ENCODE measurements at places on chromosomes 1 and 21.

- no peak for DNase-seq
Observed at GRCh38 chr21:40605094-40605493, 241.9 kb downstream of the DSCAM start.

DNA sequence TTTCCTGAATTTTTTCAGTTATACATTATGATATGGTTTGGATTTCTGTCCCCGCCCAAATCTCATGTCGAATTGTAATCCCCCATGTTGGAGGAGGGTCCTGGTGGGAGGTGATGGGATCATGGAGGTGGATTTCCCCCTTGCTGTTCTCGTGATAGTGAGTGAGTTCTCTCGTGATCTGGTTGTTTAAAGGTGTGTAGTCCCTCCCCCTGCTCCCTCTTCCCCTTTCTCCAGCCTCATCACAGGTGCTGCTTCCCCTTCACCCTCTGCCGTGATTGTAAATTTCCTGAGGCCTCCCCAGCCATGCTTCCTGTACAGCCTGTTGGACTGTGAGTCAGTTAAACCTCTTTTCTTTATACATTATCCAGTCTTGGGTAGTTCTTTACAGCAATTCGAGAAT is 93.2 kb upstream of the HNRNPU start:
- no peak for DNase-seq

GRCh38 chr1:210340311-210340710 is 11.6 kb downstream of the HHAT start:
- DNase-seq: no peak

- DNase-seq: no peak
Observed at GRCh38 chr1:230922620-230923019, 54.3 kb upstream of the C1orf198 start.

DNA sequence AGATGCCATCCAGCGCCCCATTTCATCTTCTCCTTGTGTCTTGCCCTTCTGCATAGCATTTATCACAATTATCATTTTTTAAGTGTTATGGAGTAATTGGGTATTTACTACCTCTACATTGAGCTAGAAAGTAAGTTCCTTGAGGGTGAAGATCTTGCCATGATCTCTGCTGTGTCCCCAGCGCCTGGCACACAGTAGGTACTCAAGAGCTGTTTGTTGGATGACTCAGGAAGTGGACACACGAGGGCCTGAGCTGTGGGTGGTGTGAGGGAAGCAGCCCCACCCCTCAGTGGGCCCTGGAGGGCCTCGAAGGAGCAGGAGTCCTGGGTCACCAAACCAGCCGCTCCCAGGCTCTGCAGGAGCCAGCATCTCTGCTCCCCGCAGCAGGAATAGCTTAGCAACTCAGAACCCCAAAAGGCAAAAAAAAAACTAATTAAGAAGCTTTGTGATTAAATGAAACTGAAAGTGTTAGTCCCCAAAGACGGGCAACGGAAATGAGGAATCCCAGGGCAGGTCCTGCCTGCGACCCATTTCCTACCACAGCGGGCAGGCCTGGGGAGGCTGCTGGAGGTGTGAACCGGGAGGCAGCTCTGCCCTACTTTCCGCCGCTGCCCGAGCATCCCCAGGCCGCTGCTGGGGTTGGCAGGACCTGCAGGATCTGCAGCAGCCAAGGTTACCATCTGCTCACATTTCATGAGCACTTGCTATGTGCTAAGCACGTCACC is 87.7 kb downstream of the LACTBL1 start:
- no peak for DNase-seq

GRCh38 chr1:200181861-200182260 is 154.4 kb downstream of the NR5A2 start:
- no peak for DNase-seq

DNA sequence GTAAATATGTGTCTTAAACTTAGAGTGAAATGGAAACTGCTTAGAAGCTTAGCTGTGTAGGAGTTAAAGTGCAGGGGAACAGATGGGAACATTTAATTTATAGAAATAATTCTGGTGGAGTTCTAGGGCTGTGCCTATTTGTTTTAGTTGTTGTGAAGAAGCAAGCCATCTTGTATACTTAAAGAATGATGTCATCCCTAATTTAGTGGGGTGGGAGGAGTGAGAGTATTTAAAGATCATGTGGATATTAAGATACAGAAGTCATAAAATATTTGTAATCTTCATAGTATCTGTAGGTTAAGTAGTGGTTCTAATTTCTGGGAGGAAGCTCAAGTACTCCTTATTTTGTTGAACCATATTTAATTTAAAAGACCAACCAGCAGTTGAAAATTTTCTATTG is 41.5 kb downstream of the BACH1 start:
- no peak for DNase-seq

DNA sequence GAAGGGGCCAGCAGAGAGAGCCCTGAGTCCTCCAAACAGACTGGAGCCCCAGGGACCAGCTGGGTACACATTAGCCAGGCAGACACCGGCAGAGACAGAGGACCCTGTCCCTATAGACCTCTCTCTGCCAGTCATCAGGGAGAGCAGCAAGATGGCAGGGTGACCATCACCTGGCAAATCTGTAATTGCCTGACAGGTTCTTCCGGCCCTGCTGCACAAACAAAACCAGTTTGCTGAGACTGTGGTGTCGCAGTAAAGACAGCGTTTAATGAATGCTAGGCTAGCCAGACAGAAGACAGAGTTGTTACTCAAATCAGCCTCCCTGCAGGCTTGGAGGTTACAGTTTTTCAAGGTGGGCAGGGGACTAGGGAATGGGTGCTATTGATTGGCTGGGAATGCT is 618.9 kb downstream of the NPHP4 start:
- no peak for DNase-seq

DNA sequence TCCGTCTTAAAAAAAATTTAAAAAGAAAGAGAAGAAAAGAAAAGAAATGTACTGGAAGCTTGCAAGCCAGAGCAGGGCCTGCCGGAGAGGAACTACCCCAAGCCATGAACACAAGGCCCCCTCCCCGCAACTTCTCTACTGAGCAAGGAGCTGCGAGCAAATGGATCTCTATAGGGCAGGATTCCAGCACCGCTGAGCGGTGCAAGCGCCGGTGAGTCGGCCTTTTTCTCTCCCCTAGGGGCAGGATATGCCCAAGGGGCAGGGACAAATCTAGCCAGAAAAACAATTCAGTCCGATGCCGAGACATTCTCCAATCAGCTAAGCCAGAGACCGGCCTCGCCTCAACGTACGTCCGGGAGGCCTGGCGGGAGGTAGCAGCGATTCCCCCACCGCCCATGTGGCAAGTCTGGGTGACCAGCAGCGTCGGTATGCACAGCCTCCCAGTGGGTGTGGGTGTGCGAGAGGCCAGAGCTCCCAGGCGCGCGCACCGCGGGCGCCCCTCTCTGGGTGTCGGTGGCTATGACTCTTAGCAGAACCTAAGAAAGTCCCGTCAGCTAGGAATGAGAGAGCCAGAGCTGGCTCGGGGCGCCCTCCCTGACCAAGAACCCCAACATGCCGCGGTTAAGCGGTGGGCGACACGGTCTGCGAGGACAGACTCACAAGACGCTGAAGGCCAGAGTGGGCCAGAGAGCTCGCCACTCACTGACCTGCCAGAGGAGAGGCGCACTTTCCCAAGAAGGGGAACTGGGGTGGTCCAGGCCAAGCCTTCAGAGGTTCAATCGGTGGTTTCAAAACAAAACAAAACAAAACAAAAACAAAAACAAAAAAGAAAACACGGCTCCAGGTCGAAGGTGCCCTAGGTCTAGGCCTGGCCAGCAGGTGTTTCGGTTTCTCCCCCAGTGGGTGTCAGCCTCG is 1.9 kb downstream of the CSMD2 start:
- no peak for DNase-seq

GRCh38 chr1:153350321-153350957 is 1.8 kb upstream of the PGLYRP4 start:
- no peak for DNase-seq

DNA sequence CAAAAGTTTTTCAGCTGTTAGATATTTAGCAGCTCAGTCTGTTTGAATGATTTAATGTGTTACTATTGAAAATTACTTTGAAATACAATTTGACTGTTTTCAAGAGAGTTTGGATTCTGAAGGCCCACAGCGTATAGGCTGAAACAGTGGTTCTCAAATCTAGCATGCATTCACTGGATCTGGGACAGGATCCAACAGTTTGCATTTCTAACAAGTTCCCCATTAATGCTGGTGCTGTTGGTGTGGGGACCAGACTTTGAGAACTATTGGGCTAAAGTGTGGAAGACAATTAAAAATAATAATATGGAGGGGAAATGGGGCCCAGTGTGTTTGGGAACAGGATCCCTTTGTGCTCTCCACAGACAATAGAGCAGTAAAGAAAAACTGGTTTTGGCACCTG is 31.9 kb downstream of the ITSN1 start:
- DNase-seq: no peak

GRCh38 chr21:31914472-31914871 is 41.7 kb downstream of the HUNK start:
- no peak for DNase-seq

DNA sequence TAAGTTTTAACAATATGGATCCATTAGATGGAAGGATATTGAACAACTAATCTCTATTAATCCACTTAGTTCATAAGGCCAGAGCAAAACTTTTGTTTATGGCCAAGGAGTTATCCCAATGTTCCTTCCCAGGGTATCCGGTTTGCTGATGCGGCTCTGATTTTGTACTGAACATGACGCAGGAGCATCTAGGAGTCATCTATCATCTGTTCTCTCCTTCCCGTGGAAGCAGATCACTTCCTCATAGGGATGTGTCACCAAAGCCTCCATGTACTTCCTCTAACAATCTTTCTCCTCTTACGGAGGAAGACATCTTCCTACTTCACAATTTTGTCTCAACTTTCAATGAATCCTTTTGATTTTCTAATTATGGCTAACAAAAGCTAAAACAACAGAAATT is 206.6 kb downstream of the APP start:
- no peak for DNase-seq

- peak; percentile 57 for DNase-seq
Observed at GRCh38 chr1:173669491-173669941, at the start of gene ANKRD45. TSS of gene ANKRD45 (minus strand) at chr1:173669851. CDS start at chr1:173659418, 10,433 bp downstream.

DNA sequence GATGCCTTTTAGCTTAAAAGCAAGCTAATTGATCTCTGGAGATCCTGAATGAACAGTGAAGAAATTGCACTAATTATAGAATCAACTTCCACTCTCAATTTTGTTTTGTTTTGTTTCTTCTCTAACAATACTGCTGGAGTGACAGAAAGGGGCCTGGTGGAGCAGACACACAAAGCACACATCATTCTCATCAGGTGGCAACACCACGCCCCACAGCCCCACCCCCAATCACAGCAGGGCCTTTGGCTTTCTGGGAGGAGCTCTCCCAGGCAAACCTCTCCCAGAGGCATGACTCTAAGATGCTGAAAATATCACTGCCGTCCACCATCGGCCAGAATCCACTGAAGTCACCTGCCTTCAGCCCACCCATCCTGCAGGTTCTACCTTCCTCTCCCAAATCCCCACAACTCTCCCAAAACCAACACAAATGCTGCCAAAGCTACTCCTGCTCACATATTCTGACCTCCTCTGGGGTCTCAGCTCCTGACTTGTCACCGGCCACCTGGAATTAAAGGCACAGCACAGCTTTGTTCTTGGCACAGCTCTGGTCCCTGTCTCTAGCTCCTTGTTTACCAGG is 120.7 kb downstream of the GRIK3 start:
- no peak for DNase-seq

GRCh38 chr1:177566495-177566894 is 395.7 kb downstream of the BRINP2 start:
- DNase-seq: no peak

DNA sequence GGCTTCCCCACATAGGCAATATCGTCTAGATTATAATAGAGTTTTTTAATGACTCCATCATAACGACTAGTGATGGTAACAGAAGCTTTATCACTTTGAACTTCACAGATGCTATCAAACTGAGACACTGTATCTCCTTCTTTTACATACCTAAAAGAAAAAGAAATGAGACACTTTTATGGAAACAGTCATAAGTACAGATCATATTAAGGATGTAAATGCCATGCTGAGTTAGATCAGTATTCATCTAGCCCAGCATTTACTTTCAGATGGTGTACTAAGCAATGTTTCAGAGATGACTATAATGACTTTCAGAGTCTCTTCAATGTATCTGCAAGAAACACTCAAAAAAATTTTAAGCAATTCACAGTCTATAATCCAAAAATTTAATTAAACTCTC is 18.9 kb downstream of the DBT start:
- no peak for DNase-seq

DNA sequence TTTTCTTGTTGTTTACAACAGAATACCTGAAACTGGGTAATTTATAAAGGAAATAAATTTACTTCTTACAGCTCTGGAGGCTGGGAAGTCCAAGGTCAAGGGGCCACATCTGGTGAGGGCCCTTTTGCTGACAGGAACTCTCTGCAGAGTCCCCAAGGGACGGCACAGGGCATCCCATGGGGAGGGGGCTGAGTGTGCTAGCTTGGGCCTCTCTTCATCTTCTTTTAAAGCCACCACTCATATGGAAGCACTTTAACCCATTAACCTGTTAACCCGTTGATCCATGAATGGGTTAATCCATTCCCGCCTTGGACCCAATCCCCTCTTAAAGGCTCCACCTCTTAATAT is 76.3 kb downstream of the OBSCN start:
- DNase-seq: no peak

DNA sequence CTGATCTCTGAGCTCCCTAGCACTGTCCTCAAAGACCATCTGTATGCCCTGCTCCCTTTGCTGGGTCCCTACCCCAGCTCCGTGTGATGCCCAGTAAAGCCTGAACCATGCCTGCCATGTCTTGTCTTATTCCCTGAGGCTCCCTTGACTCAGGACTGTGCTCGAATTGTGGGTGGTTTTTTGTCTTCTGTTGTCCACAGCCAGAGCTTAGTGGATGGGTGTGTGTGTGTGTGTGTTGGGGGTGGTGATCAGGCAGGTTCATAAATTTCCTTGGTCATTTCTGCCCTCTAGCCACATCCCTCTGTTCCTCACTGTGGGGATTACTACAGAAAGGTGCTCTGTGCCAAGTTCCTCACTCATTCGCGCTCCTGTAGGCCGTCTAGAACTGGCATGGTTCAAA is 5.7 kb downstream of the GSTM5 start:
- no peak for DNase-seq

- no peak for DNase-seq
Observed at GRCh38 chr21:45419162-45419561, 14.2 kb downstream of the COL18A1 start.

- DNase-seq: no peak
Observed at GRCh38 chr1:197307551-197307950, 39.5 kb downstream of the CRB1 start.

DNA sequence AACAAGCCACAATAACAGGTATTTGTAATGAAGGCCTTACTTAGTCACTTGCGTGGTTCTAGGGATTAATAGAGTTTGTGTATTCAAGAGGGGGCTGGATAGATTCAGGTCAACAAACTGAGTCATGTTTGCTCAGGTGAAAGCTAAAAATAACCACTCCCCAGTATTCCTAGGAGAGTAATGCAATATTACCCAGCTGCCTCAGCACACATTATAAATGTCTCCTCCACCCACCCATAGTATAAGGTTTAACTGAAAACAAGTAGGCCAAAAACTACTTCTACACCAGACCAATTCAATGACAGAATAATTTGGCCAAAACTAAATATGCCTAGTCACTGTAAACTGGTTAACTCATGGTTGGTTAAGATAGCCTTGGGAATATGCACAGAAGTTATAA is 34.4 kb downstream of the WLS start:
- DNase-seq: no peak

- DNase-seq: no peak
Observed at GRCh38 chr1:234271243-234271606, 102.0 kb upstream of the COA6 start.

- DNase-seq: no peak
Observed at GRCh38 chr1:23980728-23981070, 572 bp upstream of the SRSF10 start.

- DNase-seq: no peak
Observed at GRCh38 chr1:185166106-185166505, 9.1 kb downstream of the SWT1 start.

Data from COLO829 (cell line).